ENCODE measurements at places on chromosomes 3 and 15.

GRCh38 chr15:75884041-75884440, 19.6 kb upstream of the FBXO22 start:
- DNase-seq: no peak

GRCh38 chr3:183427876-183428446, 458 bp downstream of the MCF2L2 start:
- DNase-seq: peak; percentile 15

DNA sequence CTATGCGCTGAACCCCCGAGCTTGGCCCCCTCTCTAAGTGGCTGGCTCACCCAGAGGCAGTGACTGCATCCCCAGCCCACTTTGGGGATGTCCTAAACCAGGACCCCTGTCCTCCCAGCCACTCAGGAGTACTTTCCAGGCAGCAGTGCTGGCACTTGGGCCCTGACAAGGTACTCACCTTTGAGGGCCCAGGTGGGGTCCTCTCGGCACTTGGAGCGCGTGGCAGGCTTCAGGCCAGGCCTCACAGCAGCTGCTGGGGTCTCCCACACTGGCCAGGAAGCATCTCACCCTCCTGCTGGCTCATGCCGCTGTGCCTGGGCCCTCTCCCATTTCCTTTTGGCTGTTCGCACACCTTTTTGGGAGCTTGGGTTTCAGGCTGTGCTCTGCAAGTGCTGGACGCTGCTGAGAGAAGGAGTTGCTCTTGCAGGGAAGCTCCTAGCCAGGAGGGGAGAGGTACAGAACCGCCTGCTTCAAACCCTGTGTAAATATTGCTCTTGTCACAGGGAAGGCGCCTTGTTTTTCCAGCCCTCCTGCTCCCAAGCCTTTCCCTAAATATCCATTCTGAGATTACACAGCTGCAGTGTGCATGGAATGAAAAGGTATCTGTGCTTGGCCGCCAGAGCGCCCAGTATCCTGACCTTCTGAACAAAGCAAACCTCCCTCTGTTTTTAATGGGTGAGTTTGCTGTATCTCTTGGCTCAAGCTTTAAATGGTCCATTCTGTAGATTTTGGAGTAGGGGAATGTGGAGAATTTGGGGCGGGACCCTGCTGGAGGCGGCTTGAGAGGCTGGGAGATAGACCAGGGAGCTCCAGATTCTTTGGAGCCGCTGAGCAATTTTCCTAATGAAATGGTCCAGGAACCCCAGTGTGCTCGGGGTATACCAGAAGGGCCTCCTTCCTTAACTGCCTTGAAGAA, 45.6 kb downstream of the DNASE1L3 start:
- no peak for DNase-seq

- no peak for DNase-seq
Observed at GRCh38 chr3:156171281-156172267, 51.2 kb downstream of the KCNAB1 start.

DNA sequence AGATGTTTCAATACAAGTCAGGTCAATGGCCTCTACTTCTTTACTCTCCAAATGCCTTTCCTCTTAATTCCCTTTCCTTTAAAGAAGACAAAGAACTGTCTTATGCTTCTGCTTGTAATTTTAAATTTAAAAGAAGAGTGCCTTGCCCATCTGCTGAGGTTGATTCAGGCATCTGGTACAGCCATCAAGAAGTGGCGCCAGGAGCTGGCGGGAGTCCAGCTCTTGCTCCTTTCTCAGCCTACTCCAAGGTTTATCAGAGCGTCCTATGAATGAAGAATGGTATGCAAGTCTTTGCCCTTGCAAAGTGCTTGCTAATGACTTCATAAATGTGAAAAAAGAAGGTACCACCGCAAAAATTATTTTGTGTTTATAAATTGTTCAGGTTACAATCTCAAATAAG, 294.6 kb upstream of the TGFBR2 start:
- DNase-seq: no peak

GRCh38 chr15:27498700-27499099, 527.7 kb downstream of the GABRG3 start:
- no peak for DNase-seq

DNA sequence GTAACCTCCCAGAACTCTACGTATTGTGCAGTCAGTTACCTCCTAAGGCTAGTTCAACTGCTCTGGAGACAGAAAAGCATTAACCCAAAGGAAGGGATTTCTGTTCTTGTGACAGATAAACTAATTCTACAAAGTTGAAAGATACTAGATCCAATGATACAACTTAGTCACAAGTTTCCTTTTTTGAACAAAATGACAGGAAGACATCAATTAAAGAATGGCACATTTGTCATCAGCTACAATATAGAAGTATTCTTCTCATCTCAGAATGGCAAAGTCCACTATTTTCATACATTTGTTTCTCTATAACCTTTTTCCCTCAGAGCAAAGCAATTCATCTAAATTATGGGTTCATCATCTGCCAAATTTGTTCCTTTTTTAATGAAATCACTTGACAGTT, 43.7 kb downstream of the ISL2 start:
- DNase-seq: no peak

DNA sequence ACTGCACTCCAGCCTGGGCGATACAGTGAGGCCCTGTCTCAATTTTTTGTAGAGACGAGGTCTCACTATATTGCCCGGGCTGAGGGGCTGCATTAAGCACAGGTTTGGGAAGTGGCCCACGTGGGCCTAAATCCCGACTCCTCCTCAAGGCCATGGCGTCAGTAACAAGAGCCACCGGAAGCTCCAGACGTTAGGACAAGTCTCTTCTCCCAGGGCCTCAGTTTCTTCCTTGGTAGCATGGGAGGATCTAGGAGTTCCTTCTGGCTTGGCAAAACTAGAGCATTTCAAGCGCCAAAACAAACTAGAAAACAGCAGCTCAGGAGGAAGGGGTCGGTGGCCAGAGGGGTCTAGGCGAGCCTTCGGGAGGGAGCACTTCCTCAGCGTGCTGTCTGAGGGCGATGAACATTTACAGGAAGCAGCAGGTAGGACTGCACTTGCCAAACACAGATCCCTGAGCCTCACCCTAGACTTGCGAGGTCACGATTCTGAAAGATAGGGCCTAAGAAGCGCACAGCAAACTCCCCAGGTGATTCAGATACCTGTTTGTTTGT, 536 bp downstream of the SNAPC5 start:
- DNase-seq: no peak

DNA sequence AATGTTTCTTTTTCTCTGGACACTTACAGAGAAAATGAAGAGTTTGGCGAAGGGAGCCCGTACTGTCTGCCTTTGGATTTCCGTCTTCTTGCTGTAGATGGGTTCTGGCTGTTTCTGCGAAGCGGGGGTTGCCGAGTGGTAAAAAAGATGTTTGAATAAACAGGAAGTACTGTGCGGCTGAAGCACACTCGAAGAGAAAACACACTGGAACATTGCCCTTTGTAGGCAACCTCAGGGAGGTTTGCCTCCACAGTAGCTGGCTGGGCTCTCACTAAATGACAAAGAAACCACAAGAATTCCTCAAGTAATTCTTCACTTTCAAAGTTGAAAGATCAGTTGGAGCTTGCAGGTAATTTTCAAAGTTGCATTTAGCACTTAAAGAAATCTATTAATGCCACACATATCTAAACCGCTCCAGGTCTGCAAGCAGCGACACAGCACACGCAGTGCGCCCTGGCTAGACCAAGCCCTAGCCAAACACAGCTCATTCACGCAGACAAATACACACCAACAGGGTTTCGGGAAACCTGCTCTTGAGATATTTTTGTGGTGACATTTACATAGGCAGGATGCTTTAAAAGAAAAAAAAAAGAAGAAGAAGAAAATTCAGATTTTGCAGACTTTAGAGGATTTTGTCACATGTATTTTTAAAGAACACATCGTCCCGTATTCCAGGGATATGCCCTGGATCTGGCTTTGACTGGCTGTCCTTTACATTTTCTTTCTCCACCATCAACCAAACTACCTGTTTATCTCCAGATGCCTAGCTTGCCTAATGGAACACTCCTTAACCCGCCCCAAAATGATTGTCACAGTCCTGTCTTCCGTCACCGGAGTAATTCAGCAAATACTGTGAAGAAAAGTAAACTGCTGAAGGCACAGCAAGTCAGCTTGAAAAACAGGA, 452.8 kb downstream of the FOXP1 start:
- DNase-seq: peak; percentile 13

GRCh38 chr15:64841344-64842095, at the start of gene PLEKHO2:
TSS of gene PLEKHO2 (plus strand) at chr15:64841915. CDS start at chr15:64842017, 102 bp downstream.
- DNase-seq: peak; percentile 47

GRCh38 chr3:66344391-66344811, 123.6 kb downstream of the SLC25A26 start:
- no peak for DNase-seq

- no peak for DNase-seq
Observed at GRCh38 chr3:184175981-184176376, 1.3 kb downstream of the AP2M1 start.

DNA sequence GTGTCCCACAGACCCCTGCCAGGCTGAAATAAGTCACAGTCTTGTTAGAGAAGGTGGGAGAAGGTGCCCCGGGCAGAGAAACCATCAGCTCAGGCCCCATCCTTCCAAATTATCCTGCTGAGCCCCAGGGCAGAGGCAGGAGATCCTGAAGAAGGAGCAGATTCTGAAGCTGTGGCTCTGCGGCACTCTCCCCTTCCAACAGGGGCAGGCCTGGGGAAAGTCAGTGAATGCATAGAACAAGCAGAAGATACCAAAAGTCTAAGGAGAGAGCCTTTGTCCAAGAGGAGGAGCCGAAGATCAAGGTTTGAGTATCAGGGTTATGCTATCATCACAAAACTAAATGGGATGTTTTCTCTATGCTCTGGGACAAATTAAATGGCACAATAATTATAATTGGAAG, 249.3 kb downstream of the XXYLT1 start:
- no peak for DNase-seq

GRCh38 chr15:42194513-42194912, 13.6 kb downstream of the VPS39 start:
- no peak for DNase-seq

DNA sequence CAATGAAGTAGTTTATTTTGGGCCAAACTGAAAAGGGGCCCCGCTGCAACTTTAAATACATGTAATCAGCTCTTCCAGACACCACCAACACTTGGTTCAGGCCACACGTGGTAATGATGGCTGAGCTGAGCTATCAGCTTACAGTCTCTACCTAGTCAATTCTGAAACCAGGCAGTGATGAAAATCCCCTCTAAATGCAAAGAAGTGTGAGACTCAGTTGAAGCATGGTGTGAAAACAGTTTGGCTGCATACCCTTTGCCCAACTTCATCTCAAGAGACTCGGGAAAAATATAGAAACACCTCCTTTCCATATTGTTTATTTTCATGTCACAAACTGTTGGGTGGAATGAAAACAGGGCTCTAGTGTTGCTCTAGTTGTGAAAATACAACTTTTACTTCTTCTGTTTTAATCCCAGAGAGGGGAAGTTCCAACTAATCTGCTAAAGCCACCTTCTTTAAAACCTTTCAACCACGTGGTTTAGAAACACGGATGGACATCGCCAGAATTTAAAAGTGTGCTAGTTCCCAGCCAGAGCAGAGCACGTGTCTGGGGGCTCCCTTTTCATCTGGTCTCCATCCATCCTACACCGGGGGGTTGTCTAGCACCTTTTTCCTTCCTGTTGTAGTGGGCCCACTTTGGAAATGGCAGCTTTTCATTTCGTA, 229.1 kb downstream of the EPHB1 start:
- DNase-seq: no peak

DNA sequence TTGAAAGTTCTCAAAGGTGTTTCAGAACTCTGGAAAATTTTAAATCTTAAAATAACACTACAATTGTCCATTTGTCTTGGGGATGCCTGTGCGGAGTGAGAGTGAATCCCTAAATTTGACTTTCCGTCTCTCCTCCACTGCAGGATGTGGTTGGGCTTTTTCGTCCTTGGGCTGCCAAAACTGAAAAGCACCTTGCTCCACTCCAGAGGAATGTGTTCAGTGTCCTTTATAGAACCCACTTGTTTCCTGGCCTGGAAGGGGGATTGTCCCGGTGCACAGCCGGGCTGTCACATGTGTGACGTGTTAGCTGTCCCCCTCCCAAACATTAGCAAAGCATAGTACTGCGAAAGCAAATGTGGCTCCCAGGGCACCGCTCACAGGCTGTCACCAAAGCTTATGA, 69.6 kb upstream of the ATP10A start:
- DNase-seq: no peak

DNA sequence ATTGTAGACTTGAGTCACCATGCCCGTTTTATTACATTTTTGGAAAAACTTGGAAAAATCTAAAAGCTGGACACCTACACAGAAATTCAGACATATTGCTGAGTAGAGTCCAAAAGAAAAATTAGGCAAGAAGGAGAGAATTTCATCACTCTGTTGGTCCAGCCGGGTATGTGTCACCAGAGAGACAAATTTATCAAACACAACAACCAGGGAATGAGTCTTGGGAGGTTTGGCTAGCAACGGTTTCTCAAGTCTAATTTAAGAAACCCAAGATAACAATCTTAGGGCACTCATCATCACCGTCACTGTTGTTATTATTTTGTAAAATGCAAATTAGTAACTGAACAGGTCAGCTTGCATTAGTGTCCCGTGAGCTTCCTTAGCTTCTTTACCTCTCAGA, 197.5 kb upstream of the C2CD4B start:
- DNase-seq: no peak

DNA sequence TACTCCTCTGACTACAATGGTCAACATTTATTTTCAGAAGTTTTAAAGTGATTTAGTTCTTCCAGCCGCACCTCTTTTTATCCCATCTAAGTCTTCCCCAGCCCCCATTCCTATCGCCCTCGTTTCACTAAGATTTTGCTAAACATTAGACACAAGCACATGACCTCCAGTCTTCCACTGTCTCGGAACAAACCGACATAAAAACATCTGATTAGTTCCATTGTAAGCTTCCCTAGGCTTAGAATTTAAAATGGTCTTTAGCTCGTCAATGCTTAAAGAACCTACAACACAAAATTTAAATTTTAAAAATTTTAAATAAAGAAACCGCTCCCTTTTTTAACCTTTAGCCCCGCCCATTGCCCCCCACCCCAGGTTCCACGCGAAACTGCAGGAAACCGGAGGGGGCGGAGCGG, 284 bp upstream of the TSC22D2 start:
- peak; percentile 69 for DNase-seq

DNA sequence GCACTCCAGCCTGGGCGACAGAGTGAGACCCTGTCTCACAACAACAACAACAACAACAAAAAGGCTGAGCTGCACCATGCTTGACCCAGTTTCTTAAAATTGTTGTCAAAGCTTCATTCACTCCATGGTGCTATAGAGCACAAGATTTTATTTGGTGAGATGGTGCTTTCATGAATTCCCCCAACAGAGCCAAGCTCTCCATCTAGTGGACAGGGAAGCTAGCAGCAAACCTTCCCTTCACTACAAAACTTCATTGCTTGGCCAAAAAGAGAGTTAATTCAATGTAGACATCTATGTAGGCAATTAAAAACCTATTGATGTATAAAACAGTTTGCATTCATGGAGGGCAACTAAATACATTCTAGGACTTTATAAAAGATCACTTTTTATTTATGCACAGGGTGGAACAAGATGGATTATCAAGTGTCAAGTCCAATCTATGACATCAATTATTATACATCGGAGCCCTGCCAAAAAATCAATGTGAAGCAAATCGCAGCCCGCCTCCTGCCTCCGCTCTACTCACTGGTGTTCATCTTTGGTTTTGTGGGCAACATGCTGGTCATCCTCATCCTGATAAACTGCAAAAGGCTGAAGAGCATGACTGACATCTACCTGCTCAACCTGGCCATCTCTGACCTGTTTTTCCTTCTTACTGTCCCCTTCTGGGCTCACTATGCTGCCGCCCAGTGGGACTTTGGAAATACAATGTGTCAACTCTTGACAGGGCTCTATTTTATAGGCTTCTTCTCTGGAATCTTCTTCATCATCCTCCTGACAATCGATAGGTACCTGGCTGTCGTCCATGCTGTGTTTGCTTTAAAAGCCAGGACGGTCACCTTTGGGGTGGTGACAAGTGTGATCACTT, 2.0 kb downstream of the CCR5 start:
- no peak for DNase-seq

GRCh38 chr3:47772788-47773187, 8.9 kb downstream of the SMARCC1 start:
- DNase-seq: no peak

Data from NCI-H1436 treated with DMSO at 0.1 percent for 48 hours (cell line).